Neural progenitor cell (in vitro differentiated cells): ENCODE measurements at places on chromosomes 11 and 22.
A peak's percentile ranks its signal among the peaks of the same experiment; 100 is the strongest.

DNA sequence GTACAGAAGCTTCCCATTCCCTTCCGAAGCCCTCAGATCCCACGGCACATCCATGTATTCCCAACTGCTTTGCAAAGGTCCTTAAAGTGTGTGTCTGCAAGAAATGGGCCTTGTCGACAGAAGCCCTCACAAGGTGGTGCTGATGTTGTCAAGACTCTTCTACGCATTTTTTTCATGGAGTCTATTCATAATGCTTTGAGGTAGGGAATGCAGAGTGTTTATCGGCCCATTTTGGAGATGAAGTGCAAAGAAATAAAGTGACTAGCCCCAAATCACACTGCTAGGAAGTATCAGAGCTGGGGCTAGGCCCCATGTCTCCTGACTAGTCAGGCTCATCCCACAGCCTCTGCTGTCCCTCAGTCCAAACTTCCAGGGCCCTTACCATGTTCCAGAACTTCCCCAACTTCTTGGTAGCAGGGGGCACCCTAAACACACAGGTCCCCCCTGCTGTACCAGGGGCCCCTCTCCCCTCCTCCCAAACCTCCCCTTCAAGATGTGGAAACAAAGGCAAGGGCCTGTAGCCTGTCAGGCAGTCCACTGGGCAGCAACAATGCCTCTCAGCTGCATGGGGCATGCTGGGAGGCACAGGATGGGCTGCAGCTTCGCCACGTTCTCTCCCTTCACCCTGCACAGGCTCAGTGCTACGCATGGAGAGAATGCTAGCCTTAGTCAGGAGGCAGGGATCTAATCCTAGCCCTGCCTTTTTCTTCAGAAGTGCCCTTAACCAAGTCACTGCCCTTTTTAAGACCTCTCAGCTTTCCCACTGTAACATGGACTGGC is 7.8 kb downstream of the IL18BP start:
- DNase-seq: no peak
- H3K27ac ChIP-seq: no peak overlapping the region
- no peaks in the 10 kb centered on the region for H3K36me3 ChIP-seq
- no peak overlapping the region for H3K4me3 ChIP-seq
- H3K4me1 ChIP-seq: no peaks in the 10 kb centered on the region
- H3K27me3 ChIP-seq: no peaks in the 10 kb centered on the region

DNA sequence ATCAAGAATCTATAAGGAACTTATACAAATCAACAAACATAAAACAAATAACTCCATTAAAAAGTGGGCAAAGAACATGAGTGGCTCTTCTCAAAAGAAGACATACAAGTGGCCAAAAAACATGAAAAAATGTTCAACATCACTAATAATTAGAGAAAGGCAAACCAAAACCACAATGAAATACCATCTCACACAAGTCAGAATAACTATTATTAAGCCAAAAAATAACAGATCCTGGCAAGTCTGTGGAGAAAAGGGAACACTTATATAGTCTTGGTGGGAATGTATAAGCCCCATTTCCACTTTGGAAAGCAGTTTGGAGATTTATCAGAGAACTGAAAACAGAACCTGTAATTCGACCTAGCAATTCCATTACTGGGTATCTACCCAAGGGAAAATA is 921.0 kb downstream of the KCNA4 start:
- no peaks in the 10 kb centered on the region for H3K27me3 ChIP-seq
- no peak for DNase-seq
- H3K36me3 ChIP-seq: no peaks in the 10 kb centered on the region
- no peak overlapping the region for H3K27ac ChIP-seq
- no peak overlapping the region for H3K4me3 ChIP-seq

- no peaks in the 10 kb centered on the region for H3K4me1 ChIP-seq
- DNase-seq: no peak
- H3K4me3 ChIP-seq: no peak overlapping the region
- H3K27me3 ChIP-seq: no peaks in the 10 kb centered on the region
- no peaks in the 10 kb centered on the region for H3K36me3 ChIP-seq
These were observed 352.5 kb downstream of the TBC1D22A start for GRCh38 chr22:47114813-47115517.

GRCh38 chr22:46504584-46504983 is 32.8 kb downstream of the CELSR1 start:
- H3K36me3 ChIP-seq: no peaks in the 10 kb centered on the region
- H3K4me3 ChIP-seq: no peak overlapping the region
- H3K27me3 ChIP-seq: no peaks in the 10 kb centered on the region
- DNase-seq: no peak

- DNase-seq: peak; percentile 43
- no peaks in the 10 kb centered on the region for H3K27me3 ChIP-seq
- H3K27ac ChIP-seq: peak overlapping the region; percentile 95
- H3K4me3 ChIP-seq: no peak overlapping the region
These were observed 107.0 kb upstream of the SESN3 start for GRCh38 chr11:95337972-95338429.

GRCh38 chr11:22690871-22691270 is 24.5 kb downstream of the GAS2 start:
- no peak overlapping the region for H3K27ac ChIP-seq
- H3K4me1 ChIP-seq: peaks cover 11% of the 10 kb centered on the region
- H3K36me3 ChIP-seq: no peaks in the 10 kb centered on the region
- DNase-seq: no peak
- H3K4me3 ChIP-seq: no peak overlapping the region

DNA sequence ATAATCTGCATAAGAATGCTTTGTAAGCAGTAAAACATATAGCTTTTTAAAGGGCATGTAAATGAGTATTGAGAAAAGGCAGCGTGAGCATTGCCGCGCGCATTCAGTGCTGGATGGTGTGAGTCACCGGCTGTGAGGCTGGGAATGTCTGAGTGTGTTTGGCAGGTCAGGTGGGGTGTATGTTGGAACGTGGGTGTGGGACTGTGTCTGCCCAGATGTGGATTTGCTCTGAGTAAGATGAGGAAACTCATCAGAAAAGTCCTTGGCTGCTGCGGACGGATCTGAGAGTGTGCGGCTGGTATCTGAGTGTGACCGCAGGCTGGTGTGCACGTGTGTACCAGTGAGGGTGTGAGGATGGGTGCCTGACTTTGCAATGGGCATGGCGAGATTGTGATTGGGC is 66.2 kb upstream of the NECTIN1 start:
- H3K4me3 ChIP-seq: no peak overlapping the region
- H3K27ac ChIP-seq: no peak overlapping the region
- no peak for DNase-seq
- H3K27me3 ChIP-seq: peaks cover 23% of the 10 kb centered on the region
- peaks cover 80% of the 10 kb centered on the region for H3K4me1 ChIP-seq

DNA sequence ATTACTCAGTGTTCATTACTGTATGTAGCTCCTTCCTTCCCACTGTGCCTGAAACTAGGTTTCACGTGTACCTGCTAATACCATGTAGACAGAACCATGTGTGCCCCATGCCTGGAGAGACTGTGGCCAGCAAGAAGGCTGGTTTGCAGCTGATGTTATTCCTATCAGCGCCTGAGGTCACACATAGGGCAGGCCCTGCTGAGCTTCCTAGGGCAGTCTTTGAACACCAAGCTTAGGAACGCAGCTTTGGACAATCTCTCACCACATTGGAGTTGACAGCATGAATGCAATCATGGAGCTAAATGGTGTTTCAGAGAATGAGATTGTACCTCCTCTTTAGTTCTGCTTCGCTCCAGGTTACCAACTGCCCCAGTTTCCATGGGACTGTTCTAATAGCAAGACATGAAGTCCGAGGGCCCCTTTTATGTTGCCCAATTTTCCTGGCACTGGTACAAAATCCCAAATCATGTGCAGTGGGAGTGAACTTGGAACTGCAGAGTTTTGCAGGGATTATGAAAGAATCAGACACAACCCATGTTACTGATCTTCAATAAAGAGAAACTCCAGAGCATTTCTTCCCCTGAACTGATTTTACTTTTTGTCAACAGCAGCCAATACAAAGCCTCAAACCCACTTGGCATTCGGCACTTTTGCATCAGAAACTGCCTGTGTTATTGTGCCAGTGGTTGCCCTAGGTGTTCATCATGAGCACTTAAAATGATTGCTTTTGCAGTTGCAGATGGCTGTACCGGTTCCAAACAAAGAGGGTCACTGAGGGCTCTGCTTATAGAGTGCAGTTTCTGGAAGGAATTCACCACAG is 154.2 kb upstream of the TTC12 start:
- peak; percentile 39 for DNase-seq
- H3K27ac ChIP-seq: no peak overlapping the region
- H3K4me3 ChIP-seq: no peak overlapping the region
- H3K36me3 ChIP-seq: no peaks in the 10 kb centered on the region
- no peaks in the 10 kb centered on the region for H3K27me3 ChIP-seq

DNA sequence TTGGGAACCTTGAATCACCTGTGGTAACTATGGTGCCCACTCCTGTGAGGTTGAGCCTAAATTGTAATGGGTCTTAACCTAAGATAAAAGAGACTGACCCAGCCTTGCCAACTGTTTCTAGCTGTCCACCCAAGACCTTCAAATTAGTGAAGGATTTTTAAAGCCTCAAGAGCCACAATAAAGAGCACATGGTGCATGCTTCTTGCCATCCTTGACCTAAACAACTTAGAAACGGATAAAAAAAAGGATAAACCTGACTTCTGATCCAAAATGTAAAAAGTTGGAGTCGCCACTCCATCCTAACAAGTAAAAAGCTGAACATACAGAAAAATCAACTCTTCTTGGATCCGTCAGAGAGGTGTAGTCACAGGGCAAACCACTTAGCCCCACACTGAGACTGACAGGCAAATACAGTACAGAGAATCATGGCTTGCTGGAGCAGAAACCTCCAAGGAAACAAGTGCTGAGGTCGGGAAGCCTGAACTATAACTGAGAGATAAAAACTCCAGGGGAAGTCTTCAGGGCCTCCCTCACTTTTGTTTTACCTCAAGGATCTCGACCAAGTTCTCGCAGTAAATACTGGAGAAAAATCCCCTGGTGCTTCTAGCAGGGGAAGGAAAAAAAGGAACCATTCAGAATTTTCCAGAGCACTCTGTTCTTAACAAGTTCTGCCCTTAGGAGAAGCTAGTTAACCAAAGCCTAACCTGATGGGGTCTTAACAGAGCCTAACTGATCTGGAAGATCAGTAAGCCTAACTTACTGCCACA is 16.3 kb downstream of the ENTHD1 start:
- H3K4me3 ChIP-seq: no peak overlapping the region
- no peak overlapping the region for H3K27ac ChIP-seq
- H3K36me3 ChIP-seq: no peaks in the 10 kb centered on the region
- peaks cover 7% of the 10 kb centered on the region for H3K27me3 ChIP-seq
- no peak for DNase-seq
- H3K4me1 ChIP-seq: peaks cover 7% of the 10 kb centered on the region

GRCh38 chr11:21475276-21475675 is 717.6 kb upstream of the ANO5 start:
- peak; percentile 15 for DNase-seq
- H3K36me3 ChIP-seq: no peaks in the 10 kb centered on the region
- no peak overlapping the region for H3K4me3 ChIP-seq

DNA sequence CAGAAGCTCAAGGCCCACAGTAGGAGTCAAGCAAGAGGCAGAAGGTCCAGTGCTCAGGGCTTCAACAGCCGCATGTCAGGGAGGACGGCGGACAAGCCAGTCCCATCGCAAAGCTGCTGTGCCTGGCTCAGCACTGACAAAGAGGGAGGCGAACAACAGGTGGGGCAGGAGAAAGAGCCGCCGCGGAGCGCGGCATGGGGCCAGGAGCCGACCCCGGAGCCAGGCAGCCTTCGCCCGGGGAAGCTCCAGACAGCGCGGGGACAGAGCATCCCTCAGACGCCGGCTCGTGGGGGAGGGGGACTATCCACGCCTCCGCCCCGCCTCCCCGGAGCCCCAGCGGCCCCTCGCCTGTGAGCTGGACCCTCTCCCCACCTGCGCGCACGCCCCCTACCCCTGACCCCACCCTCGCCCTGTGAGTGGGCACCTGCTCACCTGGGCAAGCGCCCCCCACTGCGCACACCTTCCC is 369 bp downstream of the DHCR7 start:
- H3K4me3 ChIP-seq: peak overlapping the region; percentile 62
- DNase-seq: peak; percentile 84
- H3K27me3 ChIP-seq: peaks cover 8% of the 10 kb centered on the region
- H3K27ac ChIP-seq: no peak overlapping the region
- peaks cover 6% of the 10 kb centered on the region for H3K36me3 ChIP-seq

- H3K4me1 ChIP-seq: peaks cover 61% of the 10 kb centered on the region
- peak; percentile 43 for DNase-seq
- H3K4me3 ChIP-seq: peak overlapping the region; percentile 0
- no peaks in the 10 kb centered on the region for H3K36me3 ChIP-seq
These were observed 73.8 kb upstream of the HTATIP2 start for GRCh38 chr11:20289732-20290131.

- no peak for DNase-seq
- no peaks in the 10 kb centered on the region for H3K36me3 ChIP-seq
- no peak overlapping the region for H3K27ac ChIP-seq
- no peak overlapping the region for H3K4me3 ChIP-seq
- peaks cover 52% of the 10 kb centered on the region for H3K4me1 ChIP-seq
- H3K27me3 ChIP-seq: peaks cover 8% of the 10 kb centered on the region
These were observed 22.3 kb upstream of the TMA7B start for GRCh38 chr22:39937906-39938305.

DNA sequence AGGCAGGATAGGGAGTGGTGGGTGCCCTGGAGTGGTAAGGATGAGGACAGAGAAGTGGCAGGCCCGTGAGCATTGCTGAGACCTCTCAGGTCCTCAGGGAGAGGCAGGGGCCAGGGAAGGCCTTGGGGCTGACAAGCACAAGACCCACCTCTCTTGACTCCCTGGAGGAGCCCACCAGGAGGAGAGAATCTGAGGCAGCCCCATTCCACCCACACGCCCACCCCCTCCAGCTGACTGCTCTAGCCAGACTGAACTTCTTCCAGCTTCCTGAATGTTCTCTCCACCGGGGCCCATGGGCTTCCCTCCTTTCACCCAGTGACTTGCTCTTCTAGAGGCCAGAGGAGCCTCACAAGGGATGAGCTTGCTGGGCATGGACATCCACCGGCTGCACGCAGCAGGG is 1403.0 kb downstream of the BRD1 start:
- H3K36me3 ChIP-seq: no peaks in the 10 kb centered on the region
- no peaks in the 10 kb centered on the region for H3K27me3 ChIP-seq
- H3K4me1 ChIP-seq: peaks cover 9% of the 10 kb centered on the region
- no peak overlapping the region for H3K4me3 ChIP-seq
- no peak overlapping the region for H3K27ac ChIP-seq
- no peak for DNase-seq

DNA sequence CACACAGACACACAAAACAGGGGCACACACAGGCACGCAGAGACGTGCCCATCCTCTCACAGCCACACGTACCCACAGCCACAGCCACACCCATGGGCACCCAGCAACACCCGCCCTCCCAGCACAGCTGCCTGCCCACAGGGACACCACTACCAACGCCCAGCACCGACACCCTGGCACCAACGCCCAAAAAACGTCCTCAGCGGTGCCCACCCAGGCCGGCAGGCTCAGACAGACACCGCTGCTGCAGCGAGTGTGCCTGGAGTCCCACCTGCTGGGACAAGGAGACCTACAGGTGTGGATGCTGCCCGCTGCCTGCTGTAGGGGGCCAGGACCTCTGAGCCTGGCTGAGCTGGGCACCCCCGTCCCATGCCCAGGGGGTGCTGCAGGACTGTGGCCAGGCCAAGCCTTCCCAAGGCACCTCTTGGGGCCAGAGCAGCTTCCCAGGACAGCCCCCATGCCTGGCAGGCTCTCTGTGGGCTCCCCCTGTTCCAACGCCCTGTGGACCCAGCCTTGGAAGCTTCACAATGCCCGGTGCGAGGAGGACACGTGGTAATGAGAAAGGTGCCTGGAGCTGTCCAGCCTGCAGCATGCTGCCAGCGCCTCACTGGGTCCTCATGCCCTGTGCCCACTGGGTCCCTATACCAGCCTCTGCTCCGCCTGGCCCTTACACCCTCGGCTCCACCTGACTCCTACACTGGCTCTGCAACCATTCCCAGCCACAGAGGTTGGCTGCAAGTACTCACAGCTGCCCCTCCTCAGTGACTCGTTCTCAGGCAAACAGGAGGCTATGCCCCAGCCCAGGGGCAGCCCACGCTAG is 45.8 kb upstream of the TH start:
- peaks cover 4% of the 10 kb centered on the region for H3K27me3 ChIP-seq
- H3K4me3 ChIP-seq: no peak overlapping the region
- no peak overlapping the region for H3K27ac ChIP-seq
- peaks cover 23% of the 10 kb centered on the region for H3K4me1 ChIP-seq
